Iris pigment epithelial cell (primary cell): ENCODE measurements at places on chromosomes 6 and 20.

- DNase-seq: peak; percentile 69
These were observed 181.6 kb downstream of the JARID2 start for GRCh38 chr6:15427331-15428070.

DNA sequence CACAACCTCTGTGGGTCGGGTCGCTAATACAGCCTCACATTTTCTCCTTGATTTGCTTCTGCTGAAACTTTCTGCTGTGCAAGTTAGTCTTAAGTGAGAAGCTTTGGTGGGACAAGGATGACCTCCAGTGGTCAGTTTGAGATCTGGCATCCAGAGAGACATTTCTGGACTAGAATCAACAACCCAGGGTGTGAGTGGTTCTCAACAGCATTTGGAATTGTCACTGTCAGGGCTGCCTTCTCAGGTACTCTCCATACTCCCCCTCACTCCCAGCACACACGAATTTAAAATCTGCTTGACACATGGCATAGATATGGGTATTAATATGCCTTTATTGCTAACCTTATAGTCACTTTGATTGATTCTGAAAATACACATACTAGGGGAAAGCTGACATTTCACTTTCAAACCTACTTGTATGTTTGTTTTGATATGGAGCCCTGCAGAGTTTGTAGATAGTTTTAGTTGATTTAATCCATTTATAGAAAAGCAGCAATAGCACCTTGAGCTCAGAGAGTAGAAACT is 13.2 kb downstream of the OTOR start:
- DNase-seq: peak; percentile 74

GRCh38 chr6:37807656-37808055 is 11.9 kb upstream of the ZFAND3 start:
- DNase-seq: no peak

DNA sequence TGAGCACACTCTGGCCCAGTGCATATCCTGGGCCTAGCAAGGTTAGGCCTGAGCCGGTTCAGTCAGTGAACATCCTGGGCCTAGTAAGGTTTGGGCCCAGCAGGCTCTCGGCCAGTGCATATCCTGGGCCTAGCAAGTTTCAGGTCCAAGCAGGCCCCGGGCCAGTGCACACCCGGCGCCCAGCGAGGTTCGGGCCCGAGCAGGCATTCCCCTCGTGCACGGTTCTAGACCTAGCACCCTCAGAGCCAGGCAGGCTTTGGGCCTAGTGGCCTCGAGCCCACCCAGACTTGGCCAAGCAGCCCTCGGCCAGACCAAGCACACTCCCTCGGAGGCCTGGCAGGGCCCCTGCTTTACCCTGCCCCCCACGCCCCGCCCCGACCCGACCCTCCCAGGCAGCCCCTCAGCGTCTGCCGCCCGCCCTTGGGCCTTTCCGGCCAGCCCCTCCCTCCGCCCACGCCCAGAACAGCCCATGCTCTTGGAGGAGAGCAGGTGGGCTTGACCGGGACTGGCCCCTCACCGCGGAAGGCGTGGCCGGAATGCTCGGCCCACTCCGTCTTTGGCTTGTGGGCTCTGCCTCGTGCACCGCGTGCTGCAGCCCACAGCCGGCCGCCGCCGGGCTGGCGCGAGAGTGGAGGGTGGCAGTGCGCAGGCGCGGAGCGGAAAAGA is at the start of gene CTCFL:
Gene CTCFL (minus strand): TSS at position 630 of the 666 bp plus-strand sequence. CDS start 935 bp downstream, outside the sequence.
- DNase-seq: no peak

- DNase-seq: peak; percentile 70
These were observed 67.1 kb downstream of the TFAP2A start for GRCh38 chr6:10347561-10348327.

DNA sequence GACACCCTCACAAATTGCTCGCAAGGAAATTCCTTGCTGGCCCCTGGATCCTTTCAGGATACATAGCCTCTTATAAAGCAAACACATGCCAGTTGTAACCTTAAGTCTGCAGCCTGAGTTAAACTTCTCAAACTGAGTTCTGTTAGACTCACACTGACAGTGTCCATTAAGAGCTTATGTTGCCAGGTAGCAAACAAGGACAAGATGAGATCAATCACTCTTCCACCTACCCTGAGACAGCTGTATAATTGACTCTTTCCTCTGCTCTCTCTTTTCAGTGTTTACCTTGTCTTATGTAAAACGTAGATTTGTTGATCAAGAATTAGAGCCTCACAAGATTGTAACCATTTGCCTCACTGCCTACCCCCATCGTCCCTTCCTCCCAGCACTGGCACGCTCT is 359.8 kb downstream of the EPM2A start:
- no peak for DNase-seq

- no peak for DNase-seq
These were observed 107.7 kb upstream of the ATXN1 start for GRCh38 chr6:16868968-16869367.

DNA sequence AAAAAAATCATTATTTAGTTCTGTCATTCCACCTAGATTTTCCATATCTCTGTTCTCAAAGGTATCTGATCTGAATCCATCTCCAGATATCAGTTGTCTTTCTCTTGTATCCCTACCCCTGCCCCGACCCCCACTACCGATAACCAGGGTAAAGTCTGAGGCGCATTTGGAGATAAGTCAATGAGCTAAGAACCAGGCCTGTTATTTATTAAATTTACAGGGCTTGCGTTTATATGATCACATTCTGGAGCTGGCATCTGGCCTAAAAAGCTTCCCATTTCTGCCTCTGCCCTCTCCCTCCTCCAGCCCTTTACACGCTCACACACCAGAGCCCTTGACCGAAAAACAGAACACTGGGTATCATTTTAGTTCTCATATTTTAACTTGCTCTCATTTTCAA is 144.7 kb downstream of the ALDH8A1 start:
- no peak for DNase-seq

- DNase-seq: no peak
These were observed 13.0 kb upstream of the CLDN20 start for GRCh38 chr6:155250701-155251381.

DNA sequence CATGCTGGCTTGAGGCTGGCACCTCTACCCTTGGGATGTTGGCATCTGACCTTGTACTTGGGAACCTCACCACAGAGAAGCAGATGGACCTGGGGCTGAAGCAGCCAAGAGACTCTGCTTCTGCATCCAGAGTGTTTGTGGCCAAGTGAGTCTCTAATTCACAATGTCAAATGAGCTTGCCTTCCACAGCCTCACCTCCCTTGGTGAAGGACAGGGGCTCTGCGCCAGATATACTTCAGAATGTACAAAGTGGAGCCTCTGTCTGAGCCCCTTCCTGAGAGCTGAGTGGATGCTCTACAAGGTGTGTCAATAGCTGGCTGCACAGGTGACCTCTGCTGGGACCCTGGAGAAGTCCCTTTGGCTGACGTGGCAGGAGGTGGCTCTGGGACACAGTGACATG is 508.9 kb downstream of the CDH26 start:
- no peak for DNase-seq

DNA sequence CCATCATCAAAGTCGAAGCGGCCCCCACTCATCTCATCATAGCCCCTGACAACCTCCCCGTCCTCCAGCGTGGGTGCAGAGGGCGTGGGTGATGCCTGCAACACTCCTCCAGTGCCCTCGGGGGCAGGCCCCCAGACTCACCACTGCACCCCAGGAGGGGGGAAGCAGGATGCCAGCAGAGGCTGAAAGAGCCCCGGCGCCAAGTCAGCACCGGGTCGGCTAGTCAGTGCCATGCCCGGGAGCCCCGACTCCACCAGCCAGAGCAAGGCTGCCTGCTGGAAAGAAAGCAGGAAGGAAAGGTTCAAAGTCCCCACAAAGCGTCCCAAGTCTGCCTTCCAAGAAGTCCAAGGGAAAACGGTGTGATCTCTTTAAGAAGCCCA is 324 bp downstream of the JPH2 start:
- DNase-seq: no peak

- no peak for DNase-seq
These were observed 101.7 kb upstream of the SMLR1 start for GRCh38 chr6:130725551-130725950.

GRCh38 chr6:37072526-37072925 is 67.1 kb downstream of the FGD2 start:
- no peak for DNase-seq

- no peak for DNase-seq
These were observed 90.1 kb upstream of the FERMT1 start for GRCh38 chr20:6212903-6213302.

DNA sequence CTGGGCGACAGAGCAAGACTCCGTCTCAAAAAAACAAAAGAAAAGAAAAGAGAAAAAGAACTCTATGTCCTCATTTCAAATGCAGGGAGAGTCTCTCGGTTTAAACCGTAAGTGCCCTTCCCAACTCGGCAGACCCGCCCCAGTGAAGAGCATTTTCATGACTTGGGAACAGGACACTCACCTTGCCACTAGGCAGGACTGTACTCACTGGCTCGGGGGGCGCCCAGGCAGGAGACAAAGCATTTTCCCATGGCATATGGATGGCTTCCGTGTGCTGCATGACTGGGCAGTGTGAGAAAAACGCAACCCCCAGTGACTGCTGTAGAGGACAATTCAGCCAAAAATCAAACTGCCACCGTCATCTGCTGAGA is 23.7 kb upstream of the MRGBP start:
- DNase-seq: no peak

DNA sequence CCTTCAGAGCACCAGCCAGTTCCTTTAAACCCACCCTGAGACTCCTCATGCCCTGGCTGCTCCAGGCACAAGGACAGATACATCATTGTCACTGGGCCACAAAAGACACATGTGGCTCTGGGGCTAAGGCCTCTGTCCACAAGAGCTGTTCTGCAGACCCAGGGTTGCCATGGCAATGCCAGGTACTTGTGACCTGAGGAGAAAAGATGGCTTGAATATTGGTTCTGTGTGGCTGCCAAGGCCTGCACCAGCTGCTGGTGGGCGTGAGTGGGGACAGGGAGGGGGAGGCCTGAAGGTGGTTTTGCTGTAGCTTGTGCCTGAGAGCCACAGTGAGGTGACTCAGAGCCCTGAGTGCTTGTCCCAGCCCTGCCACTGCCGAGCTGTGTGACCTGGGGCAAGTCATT is 31.8 kb downstream of the SAYSD1 start:
- DNase-seq: no peak

DNA sequence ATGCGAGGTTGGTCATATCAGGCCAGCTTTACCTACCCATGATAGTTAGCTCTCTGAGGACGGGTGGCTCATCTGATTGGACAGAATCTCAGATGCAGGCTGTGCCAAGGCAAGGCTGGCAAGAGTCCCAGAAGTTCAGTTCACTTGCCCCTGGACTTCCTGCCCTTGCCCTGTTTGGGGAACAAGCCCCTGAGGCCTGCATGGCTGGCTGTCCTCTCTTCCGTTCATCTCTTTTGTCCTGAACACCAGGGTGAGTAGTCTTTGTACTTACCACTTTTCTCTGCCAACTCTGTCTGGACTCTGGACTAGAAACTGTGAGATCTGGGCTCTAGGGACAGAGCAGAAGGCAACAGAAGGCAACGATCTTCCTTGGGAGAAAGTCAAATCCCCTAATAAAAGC is 769.9 kb downstream of the QKI start:
- no peak for DNase-seq

DNA sequence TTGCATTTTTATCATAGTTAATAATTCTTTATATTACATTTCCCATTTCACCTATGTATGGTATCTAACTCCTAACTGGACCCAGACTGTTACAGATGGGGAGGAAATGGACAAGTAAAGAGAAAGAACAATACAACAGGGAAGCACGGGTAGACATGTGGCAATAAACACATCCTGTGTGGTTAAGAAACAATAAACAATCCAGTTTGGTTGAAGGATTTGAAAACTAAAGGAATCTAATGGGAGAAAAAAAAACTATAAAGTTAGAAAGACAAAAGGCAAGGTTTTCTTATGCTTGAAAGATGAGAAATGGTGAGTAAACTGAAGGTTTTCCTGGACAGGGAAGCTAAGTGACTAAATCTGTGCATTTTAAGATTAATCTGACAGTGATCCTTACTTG is 34.9 kb upstream of the ALDH8A1 start:
- DNase-seq: peak; percentile 57

DNA sequence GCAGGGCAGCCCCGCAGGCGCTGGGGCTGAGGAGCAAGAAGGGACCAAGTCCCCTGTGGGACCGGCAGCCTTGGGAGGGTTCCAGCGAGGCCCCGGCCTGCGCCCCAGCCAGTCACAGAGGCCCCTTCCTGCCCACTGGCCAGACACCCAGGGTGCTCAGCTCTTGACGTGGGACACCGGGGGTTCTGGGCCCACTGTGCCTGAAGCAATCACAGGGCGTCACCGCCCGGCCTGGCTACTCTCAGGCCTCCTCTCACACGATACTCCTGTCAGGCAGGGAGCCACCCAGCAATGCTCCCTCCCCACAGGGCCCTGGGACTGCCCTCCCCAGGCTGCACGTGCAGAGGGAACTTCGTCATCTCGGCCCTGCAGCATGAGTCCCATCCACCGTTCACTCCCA is 14.5 kb downstream of the TAF4 start:
- DNase-seq: no peak

DNA sequence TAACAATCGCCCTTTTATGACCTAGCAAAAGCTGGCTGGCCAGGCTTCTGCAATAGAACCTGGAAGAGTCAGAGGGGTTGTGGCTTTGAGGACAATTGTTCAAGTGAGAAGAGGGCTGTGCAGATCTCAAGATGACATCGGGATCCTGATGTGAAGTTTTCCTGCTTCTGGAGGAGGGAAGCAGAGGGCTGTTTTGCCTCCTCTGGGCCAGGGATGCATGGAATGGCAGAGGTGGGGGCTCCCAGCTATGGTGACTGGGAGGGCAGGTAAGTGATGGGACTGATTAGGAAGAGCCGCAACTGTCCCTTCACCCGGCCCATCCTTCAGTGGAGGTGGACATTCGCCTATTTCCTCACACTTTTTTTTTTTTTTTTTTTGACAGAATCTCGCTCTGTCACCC is 43.4 kb upstream of the BLCAP start:
- DNase-seq: no peak

DNA sequence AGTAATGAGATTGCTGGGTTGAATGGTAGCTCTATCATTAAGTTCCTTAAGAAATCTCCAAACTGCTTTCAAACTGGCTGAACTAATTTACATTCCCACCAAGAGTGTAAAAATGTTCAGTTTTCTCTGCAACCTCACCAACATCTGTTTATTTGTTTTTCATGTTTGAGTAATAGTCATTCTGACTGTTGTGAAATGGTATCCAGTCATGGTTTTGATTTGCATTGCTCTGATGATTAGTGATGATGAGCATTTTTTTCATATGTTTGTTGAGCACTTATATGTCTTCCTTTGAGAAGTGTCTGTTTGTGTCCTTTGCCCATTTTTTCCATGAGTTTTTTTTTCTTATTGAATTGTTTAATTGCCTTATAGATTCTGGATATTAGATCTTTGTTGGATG is 24.9 kb downstream of the DEFB125 start:
- no peak for DNase-seq

- no peak for DNase-seq
These were observed 132.6 kb upstream of the RAB32 start for GRCh38 chr6:146410851-146411595.

DNA sequence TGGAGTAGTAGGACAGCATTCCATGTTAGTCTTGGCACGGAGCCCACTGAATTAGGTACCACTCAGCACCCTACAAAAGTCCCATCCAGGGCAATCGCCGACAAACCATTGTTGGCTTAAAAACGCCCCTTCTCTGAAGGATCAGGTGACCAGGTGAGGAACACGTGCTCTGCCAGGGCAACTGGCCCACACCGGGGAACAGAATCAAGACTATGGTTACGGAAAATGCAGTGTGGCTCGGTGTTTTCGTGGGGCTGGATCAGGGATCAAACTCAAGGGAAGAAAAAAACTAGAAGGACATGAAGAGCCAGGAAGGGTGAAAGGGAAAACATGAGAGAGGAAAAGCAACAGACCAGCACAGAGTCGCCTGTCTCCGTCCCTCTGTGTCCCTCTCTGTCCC is 177.8 kb upstream of the ARID1B start:
- DNase-seq: no peak
